ENCODE measurements at places on chromosomes 3 and 15. TPM values are rescaled to one million over a fixed set of nuclear protein-coding genes. Genes with fewer than 3 reads are reported as not detected.

TNNC1 gene
- 68.4 TPM for total RNA-seq

- no peak for DNase-seq
Observed at GRCh38 chr3:149274220-149274619, 52.6 kb upstream of the CP start.

DNA sequence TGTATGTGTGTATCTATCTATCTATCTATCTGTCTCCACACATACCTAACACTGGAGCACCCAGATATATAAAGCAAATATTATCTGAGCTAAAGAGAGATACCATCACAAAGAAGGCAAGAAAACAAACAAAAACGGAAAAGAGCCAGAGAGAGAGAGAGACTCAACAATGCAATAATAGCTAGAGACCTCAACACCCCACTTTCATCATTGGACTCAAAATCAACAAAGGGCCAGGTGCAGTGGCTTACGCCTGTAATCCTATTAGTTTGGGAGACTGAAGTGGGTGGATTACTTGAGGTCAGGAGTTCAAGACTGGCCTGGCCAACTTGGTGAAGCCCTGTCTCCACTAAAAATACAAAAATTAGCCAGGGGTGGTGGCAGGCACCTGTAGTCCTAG is 23.4 kb downstream of the NCBP2 start:
- no peak for DNase-seq

DNA sequence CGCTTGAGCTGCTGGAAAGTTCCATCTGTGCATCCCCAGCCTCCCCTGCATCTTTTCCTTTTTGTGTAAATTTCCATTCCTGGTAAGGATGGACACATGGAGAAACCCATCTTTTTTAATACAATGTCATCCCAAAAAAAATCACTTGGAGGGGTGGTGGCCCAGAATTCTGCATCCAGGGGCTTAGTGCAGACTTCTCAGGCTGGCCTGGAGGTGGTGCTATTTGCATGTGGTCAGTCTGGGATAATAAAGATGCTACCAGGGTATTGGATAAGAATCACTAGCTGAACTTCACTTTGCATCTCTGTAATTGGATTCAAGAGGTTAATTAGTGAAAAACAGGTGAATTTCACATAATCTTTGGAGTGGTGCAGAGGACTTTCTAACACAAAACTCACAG is 1.8 kb upstream of the ZSCAN2 start:
- no peak for DNase-seq

DNA sequence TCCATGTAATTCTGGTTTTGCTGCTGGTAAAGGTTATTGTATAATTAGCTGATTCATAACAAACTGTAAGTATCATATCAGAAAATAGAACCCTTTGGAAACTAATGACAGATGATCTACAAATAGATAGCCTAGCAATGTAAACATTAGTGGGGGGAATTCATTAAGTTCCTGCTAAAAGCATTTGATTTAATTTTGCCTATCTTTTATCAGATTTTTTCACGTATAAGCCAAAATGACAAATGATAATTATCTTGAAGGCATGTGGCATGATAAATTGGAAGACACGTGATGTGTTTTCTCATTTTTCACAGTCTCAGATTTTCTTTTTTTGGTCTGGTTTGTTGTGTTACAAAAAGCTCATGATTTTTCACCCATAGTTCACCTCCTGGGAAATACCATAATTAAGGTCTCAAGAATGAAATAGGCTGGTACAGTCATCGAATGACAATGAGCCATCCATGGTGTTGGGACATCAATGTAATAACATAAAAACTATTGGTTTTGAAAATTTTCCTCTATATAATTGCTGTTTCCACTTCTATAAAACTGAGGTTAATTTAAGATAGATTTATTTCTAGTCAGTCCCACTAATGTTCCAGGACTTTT is 325.9 kb upstream of the TBL1XR1 start:
- DNase-seq, result no peak

- no peak for DNase-seq
Observed at GRCh38 chr15:54582863-54583643, 604.8 kb downstream of the UNC13C start.

DNA sequence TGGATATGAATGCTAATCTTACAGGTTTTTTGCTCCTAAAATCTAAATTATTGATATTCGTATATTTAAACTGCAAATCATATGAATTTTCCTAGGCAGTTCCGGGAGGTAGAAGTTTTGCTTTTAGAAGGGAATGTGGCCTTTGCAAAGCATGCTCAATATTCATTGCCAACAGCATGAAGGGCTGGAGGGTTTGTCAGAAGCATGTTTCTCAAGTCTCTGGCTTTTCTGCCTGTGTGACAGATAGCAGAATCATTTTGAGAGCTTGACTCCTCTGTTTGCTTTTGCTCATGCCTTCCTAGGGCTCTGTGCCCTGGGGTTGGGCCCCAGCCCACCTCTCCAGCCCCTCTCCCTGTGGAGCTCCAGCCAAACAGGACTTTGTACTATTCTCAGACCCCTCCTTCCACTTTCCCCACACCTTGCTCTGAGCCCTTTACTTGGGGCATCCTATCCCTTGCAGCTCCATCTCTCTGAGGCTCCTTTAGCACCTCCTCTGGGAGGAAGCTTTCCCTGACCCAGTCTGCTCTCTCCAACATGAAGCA is 91.3 kb downstream of the ARNT2 start:
- DNase-seq, result no peak

- no peak for DNase-seq
Observed at GRCh38 chr3:69675786-69676530, 63.3 kb upstream of the MITF start.

- DNase-seq, result no peak
Observed at GRCh38 chr15:74415966-74416916, 17.5 kb downstream of the SEMA7A start.

FBXO40 gene
- total RNA-seq, result not detected

XCR1 gene
- total RNA-seq, result 1.0 TPM

DNA sequence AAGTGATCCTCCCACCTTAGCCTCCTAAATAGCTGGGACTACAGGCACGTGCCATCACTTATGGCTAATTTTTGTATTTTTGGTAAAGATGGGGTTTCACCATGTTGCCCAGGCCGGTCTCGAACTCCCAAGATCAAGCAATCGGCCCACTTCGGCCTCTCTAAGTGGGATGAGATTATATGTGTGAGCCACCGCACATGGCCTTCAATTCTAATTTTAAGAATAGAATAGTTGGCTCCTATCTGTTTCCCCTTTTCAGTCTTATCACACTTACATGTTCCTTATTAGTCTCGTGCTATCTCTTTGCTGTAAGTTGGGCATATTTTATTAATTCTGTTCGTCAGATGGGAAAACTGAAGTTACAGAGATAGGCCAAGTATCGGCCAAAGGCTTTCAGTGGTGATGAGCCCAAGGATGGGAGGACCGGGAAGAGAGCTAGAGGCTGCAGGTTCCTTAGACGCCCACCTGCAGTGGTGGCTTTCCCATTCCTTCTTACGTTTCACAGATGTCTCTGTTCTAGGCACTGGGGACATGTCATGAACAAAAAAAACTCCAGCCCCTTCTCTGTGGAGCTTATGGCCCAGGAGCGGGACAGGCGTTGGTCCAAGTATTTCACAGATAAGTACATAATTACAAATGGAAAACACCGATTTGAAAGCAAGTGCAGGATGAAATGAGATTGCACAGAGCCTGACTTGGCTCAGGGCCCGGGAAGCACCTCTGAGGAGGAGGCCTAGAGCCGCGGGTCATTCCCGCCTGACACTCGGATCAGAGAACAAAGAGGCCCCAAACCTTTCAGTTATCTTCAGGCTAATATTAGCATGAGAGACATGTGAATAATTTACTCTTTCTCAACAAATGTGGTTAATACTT is 91.1 kb upstream of the KLF13 start:
- no peak for DNase-seq

DNA sequence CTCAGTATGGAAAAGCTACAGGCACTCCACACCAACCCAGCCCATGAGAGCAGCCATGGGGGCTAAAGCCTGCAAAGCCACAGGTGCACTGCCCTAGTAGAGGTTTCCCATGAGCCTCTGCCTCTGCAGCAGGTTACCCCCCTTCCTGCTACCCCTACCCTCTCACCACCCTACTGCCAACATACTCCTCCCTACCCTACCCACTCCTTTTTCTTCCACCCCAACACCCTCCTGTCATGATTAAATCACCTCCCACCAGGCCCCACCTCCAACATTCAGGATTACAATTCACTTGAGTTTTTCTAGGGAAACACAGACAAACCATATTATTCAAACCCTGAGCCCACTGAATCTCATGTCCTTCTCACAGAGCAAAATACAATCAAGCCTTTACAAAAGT is 88.4 kb downstream of the LMLN start:
- DNase-seq, result no peak

SCAANT1 gene
- not detected for total RNA-seq

FAM107A gene
- total RNA-seq, result 9.8 TPM

DNA sequence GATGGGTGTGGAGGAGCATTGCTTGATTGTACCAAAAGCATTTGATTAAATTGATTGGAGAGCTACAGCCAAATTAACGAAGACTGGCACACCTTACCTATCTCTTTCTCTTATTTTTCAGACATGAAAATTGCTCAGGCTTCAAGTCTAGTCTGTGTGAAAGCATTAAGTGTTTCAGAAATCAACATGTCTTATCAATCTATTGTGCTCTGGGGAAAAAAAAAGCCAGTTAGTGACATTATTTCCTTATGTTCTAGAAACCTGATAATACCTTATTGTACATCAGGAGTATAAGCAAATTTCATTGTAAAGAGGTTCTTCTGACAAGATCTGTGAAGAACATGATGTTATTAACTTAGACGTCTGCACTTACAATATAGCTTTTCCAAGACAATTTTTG is 465.2 kb downstream of the IL5RA start:
- DNase-seq, result no peak

DNA sequence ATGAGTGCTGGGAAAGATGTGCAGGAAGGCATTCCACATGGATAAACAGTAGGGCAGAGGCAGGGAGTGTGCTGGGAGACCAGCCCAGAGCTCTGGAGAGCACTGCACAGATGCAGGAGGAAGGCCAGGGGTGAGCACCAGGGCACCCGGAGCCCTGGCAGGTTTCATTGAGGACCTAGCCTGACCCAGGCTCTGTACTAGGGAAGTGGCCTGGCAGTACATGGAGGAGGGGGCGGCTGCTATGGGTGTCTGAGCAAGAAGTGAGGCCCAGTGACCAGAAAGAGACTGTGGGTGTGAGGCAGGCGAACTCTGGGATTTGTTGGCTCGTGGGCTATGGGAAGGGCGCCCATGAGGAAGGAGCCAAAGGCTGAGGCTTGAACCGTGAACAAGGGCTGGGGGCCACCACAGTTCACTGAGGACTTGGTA is 139.1 kb downstream of the DNAJB8 start:
- no peak for DNase-seq

RNU5B-1 gene
- under 0.01 TPM for total RNA-seq

CHD2 gene
- 210 TPM for total RNA-seq

DNA sequence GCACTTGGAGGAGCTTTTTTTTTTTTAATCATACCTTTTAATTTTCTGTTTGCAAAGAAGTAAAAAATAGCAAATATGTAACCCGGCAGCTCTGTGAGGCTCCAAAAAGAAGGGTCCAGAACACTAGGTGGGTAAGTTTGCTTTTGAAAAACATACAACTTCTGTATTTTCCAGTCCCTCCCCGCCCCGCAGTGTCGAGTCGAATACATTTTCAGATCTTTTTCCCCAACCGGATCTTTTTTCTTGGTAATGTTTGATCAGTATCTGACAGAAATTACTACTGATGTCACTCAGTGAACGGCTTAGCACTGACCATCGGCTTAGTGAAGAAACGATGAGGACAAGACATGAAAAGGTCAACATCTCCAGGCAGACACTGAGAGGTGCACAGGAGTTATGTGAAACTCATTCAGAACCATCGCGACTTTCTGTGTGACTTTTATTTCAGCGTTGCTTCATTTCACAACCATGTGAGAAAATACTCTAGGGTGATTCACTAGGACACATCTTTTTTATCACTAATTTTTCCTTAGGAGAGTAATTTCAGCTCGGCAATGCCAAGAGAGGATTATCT is 11.0 kb downstream of the ISL2 start:
- no peak for DNase-seq

GOLGA8G gene
- total RNA-seq, result not detected

DNA sequence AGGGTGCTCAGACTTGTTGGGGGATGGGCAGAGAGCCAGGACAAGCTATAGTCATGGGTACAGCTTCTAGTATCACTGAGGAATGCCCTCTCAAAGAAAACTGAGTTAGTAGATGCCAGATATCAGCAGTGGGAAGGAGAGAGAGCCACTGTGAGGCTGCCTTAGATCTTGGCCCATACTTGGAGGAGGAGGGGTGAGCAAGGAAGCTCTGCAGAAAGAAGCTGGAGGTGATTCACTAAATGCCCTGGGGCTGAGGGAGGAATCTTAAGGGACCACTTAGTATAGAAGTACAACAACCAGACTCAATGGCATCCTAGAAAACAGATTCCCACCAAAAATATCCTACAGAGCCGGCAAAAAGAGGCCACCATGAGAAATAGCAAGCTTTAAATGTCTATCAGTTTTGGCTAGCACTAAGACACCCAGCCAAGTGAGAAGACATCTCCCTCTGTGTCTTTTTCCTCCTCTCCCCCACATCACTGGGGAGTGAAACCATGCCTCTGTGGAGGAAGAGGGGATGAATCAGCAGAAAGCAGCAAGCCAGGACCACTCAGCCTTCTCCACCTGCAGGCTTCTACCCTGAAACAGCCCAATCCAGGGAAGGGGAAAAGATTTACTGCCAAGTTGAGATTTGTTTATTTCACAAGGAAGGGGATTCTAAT is 282.5 kb upstream of the STT3B start:
- no peak for DNase-seq

GRCh38 chr15:67833710-67834511 is 5.9 kb downstream of the RNU6-1 start:
- no peak for DNase-seq

DNA sequence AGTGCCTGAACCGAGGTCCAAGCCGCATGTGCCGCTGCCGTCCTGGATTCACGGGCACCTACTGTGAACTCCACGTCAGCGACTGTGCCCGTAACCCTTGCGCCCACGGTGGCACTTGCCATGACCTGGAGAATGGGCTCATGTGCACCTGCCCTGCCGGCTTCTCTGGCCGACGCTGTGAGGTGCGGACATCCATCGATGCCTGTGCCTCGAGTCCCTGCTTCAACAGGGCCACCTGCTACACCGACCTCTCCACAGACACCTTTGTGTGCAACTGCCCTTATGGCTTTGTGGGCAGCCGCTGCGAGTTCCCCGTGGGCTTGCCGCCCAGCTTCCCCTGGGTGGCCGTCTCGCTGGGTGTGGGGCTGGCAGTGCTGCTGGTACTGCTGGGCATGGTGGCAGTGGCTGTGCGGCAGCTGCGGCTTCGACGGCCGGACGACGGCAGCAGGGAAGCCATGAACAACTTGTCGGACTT is 7.1 kb downstream of the DLL4 start:
- no peak for DNase-seq

DNA sequence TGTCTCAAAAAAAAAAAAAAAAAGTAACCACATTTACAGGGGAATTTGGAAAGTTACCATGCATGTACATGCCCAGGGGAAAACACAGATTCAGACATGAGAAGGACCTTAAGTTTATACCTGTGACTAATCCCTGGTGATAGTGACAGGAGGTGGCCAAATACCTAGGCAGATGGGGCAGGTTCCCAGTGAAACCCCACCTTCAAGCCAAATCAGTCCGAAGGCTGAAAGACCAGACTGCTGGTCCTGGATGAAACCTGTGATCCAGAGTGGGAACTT is 15.8 kb downstream of the SPCS1 start:
- no peak for DNase-seq

- no peak for DNase-seq
Observed at GRCh38 chr3:100978011-100978659, 15.1 kb downstream of the ABI3BP start.

GRCh38 chr15:39468828-39469227 is 112.1 kb upstream of the THBS1 start:
- DNase-seq, result no peak

SLC12A8 gene
- total RNA-seq, result 2.9 TPM

TOPBP1 gene
- 61.5 TPM for total RNA-seq

GRCh38 chr3:184426691-184427141 is 46.9 kb downstream of the CHRD start:
- DNase-seq, result no peak

All from urinary bladder (tissue), 4 donors.